Adrenal gland (tissue), 19 donors: ENCODE measurements at places on chromosomes 5 and 9. TPM values are rescaled to one million over a fixed set of nuclear protein-coding genes. Genes with fewer than 3 reads are reported as not detected.
A peak's percentile ranks its signal among the peaks of the same experiment; 100 is the strongest.

- DNase-seq: no peak
Observed at GRCh38 chr5:23014266-23014665, 161.1 kb upstream of the CDH12 start.

DNA sequence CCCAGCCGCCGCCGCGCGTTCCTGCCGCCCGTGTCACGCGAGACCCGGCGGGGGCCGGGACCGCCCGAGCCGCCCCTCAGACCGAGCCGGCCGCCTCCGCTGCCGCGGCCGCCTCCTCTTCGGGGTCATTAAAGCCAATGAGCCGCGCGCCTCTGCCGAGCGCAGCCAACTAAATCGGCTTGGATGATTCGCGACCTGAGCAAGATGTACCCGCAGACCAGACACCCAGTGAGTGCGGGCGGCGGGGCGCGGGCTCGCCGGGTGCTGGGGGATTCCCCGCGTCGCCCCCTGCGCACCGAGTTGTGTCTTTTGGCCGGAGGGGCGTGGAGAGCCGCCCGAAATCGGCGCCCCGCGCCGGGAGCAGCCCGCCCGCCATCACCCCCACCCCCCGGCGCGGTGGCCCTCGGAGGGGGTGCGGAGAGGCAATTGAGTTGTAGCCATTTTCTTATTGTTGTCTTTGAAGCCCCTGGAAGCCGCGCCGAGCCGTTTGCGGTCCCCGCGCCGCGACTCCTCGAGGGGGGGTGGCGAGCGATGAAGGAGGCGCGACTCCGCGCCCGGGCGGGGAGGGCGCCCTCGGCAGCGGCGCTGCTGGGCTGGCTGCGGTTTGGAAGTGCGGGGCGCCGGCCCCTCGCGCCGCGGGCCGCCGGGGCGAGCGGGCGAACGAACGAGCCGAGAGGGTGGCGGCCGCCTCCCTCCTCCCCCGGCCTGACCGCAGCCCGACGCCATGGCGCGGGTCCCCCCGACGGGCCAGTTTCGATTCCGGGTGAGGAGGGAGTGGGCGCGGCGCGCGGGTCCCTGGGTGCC, 1.0 kb downstream of the TLE4 start:
- DNase-seq: peak; percentile 69

- no peak for DNase-seq
Observed at GRCh38 chr5:24642022-24642421, 2.8 kb downstream of the CDH10 start.

DNA sequence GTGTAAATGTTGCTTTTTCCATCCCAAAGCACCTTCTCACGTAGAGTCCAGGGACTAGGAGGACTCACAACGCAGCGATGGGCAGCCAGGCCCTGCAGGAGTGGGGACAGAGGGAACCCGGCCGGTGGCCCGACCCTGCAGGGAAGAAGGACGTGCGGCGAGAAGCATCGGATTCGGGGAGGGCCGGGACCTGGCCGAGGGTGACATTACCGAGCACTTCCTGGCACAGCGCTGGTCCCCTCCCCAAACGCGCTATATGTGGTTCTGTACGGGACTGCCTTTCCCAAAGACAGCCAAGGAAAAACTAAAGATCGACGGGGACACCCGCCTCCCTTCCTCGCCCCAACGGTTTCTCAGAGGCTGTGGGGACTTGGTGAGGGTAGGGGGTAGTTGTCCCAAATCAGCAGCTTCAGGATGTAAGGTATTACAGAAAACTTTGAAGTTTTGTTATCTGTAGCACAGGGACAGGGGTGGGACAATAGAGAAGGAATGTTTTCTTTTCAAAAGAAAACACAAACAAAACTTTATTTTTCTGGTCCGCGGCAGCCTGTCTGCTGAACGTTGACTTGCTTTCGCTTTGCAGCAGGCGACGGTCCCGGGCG, 887 bp upstream of the MAP3K1 start:
- peak; percentile 63 for DNase-seq

GRCh38 chr9:6418764-6419163, 5.8 kb downstream of the UHRF2 start:
- no peak for DNase-seq

GRCh38 chr9:94082553-94082952, 1.7 kb upstream of the PTPDC1 start:
- no peak for DNase-seq

DNA sequence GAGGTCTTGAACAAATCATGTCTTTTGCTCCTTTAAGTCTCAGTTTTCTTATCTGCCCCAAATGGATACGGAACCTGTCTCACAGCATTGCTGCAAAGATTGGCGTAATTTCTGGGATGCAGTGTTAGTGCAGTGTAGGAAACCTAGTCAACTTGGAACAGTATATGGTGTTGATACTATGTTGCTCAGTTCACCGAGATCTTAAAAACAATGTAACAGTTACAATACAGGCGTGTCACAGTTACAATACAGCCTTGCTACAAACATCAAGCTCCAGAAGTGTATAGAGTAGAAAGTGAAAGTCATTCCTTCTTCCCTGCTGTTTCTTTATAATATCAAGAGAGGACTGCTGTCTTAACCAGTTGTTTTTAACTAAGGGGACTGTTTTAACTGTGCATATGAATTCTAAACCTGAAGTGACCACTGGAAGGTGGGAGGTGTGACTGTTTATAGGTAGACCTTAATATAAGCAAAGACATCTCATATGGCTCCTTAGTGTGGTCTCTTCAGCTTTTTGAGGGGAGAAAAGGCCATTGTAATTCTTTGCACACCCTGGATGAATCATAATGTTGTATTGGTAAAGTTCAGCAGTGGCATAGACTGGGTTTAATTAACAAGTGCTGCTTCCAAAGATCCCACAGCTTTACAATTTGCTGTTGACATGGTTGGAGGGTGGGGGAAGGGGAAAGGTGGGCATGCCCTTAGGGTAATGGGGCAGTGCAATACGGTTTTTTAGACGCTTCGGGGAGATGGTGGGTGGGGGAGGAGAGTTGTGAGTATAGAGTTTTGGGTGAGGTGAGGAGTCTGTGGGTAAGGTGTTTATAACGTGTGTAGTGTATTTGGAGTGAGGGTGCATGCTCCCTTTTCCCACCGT, 12.9 kb downstream of the PRRC2B start:
- DNase-seq: no peak

DNA sequence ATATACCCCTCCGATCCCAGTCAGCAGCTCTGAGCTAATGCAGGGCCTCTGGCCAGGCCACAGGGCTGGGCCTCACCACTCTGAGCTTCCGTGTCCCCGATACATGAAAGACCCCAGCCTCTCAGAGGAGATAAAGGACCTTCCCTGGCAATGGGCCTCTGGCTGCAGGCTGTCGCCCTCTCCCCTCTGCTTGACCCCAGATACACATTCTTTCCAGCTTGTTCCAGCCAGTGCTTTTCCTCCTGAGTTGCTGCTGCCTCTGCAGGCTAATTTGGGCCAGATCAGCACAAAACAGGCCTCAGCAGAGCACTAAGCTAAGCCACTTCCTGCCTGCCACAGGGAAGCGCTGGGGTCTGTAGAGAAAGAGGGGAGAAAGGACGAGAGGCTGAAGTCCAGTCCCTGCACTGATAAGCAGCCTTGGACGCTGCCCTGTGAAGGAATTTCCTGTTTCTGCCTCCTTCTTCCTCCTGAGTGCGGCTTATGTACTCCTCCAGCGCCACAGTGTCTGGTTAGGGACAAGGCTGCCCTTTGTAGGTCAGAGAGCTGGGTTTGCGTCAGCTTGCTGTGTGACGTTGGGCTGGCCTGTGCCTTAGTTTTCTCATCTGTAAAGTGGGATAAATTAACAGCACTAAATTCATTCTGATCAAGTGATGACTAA, 73.0 kb upstream of the IL17B start:
- DNase-seq: no peak

GRCh38 chr5:84091127-84091799, 293.4 kb downstream of the EDIL3 start:
- DNase-seq: no peak

DNA sequence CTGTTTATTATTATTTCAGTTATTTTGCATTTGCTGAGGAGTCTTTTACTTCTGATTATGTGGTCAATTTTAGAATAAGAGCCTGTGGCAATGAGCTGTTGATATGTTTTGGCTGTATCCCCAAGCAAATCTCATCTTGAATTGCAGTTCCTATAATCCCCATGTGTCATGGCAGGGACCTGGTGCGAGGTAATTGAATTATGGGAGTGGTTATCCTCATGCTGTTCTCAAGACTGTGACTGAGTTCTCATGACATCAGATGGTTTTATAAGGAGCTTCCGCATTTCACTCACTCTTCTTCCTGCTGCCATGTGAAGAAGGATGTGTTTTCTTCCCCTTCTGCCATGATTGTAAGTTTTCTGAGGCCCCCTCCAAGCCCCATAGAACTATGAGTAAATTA, 114.9 kb upstream of the SLCO6A1 start:
- DNase-seq: no peak

- no peak for DNase-seq
Observed at GRCh38 chr5:116621599-116621998, 47.0 kb upstream of the SEMA6A start.

GRCh38 chr5:111707630-111708164, 49.3 kb downstream of the NREP start:
- no peak for DNase-seq

DNA sequence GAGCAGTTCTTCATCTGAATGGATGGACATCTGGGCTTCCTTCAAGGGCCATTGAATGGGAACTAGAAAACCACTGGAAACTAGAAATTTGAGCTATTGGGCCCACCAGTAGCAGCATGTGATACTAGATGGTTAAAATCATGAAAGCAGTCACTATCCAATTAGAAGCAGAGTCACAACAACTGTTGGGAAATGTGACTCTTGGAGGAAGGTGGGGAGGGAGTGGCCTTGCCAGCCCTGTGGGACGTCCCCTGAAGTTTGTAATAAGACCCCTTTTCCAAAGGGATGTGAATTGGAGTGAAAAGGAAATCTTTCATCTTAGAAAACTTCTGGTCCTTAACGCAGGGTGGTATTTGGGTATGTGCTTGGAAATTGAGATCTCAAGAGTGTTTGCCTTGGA, 5.6 kb downstream of the RAB24 start:
- DNase-seq: no peak

- DNase-seq: no peak
Observed at GRCh38 chr5:95973793-95974325, 12.2 kb upstream of the ELL2 start.

GRCh38 chr5:93331863-93332262, 249.2 kb downstream of the NR2F1-AS1 start:
- DNase-seq: no peak

- no peak for DNase-seq
Observed at GRCh38 chr5:181198106-181198685, 6.8 kb downstream of the TRIM7 start.

TRPM3 gene
- 0.27 TPM for polyA plus RNA-seq

BARHL1 gene
- polyA plus RNA-seq: not detected

TMEM252 gene
- polyA plus RNA-seq: not detected

ZNF354B gene
- polyA plus RNA-seq: 8.1 TPM

ANKS6 gene
- polyA plus RNA-seq: 16.9 TPM

FCN2 gene
- 99.6 TPM for polyA plus RNA-seq

TRIM7 gene
- polyA plus RNA-seq: 5.3 TPM

CHD1 gene
- polyA plus RNA-seq: 33.5 TPM

PLPPR1 gene
- polyA plus RNA-seq: 0.20 TPM

RNF208 gene
- polyA plus RNA-seq: 90.5 TPM
